Smooth muscle cell of the pulmonary artery (primary cell): ENCODE measurements at places on chromosomes 1 and 21. TPM values are rescaled to one million over a fixed set of nuclear protein-coding genes. Genes with fewer than 3 reads are reported as not detected.

Gene CCDC181
- 0.53 and 0.85 TPM in 2 replicates for total RNA-seq

Gene CTH
- total RNA-seq: 4.2 and 4.9 TPM in 2 replicates

Gene LAMB3
- 40.1 and 52.3 TPM in 2 replicates for total RNA-seq

Gene C1QTNF12
- 0.91 and 2.2 TPM in 2 replicates for total RNA-seq

Gene PLEKHO1
- 40.0 and 64.0 TPM in 2 replicates for total RNA-seq
